Skeletal muscle cell (primary cell): ENCODE measurements at places on chromosomes 4 and X.

GRCh38 chr4:75484190-75484589, 30.0 kb downstream of the RCHY1 start:
- no peak for DNase-seq

DNA sequence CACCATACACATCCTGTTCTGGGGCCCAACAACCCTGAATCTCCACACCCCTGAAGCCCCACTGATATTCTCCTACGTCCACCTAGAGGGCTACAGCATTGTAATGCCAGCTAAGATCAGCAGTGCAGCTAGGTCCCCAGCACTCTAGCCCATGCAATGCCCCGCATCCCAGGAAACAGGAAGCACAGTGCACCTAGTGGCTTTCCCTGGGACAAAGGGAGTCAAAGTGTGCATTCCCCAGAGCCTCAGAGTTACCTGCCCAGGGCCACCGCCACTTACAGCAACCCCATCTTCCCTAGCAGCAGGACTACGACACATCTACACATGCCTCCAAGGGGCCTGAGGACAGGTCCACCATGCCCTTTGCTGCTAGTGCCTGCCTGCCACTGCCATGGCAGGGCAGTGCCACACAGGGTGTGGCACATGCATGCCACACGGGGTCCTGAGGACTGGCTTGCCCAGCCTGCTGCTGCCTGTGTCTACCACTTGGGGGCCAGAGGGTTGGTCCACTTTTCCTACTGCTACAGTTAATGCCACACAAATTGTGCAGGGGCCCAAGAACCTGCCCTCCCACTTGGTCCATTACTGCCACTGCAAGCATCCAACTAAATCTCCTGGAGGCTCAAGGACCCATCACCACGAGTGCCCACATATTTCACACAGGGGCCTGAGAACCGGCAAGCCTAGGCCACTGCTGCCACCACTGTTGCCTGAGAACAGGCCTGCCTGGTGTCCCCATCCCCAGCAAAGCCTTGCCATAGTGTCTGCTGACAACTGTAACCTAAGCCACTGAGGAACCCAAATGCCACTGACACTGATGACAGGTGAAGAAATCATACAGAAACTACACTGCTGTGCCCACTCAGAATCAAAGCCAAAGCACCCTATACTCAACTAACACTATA, 23.7 kb downstream of the TLR6 start:
- DNase-seq = no peak

DNA sequence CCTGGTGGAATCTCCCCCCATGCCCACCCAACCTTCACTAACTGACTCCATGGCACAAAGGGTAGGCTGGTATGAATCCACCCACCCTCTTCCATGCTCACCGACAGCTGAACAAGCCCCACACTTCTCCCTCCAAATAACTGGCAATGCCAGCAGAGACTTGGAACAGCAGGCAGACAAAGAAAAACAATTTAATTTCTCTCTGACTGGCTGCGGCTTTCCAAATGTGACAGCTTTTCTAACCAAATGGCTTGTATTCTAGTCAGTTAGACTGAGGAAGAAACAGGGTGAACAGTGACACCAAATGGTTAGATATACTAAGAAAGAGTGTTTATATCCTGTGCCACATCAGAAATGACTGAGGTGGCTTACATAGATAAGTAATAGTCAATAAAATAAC, 199.3 kb upstream of the ADAMTS3 start:
- no peak for DNase-seq

DNA sequence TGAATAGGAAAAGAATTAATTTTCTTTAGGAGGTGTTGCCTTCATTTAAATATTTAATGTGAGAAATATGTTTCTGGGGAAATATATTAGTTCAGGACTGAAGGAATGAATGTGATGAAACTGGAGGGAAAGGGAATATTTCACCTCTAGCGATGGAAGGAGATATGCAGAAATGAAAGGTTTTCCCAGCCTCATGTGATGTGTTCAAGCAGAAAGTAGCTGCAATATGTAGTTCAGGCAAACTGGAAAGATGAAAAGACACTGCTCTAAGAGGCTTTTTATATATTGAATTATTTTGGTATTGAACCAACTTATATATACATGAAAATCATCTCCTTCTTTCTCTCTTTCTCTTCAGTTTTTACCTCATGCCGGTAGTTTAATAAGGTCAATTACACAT, 3.4 kb downstream of the GRID2 start:
- DNase-seq = no peak

GRCh38 chr4:152586668-152587067, 50.8 kb upstream of the FBXW7 start:
- DNase-seq = no peak

- no peak for DNase-seq
These were observed 56.3 kb upstream of the LCORL start for GRCh38 chr4:18077808-18078207.

- no peak for DNase-seq
These were observed 34.4 kb downstream of the BBS12 start for GRCh38 chr4:122766950-122767349.

DNA sequence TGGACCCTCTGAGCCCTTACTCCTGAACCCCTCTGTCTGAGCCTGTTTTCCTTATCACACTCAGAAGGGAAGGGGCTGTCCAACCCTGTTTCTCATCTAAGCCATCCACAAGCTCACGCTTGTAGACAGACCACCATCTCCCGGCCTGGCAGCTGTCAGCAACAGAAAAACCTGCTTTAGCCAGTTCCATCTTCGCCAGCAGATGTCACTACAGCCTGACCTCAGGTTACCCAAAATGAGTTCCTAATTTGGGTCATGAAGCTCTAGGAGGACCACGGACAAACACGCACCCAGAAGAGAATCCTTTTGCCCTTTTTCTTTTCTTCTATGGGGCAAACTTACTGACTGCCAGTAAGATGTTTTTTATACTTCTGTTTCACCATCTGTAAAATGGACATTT, 445.4 kb downstream of the BCOR start:
- DNase-seq = no peak

GRCh38 chrX:47540754-47541538, 20.1 kb upstream of the ARAF start:
- DNase-seq = peak; percentile 74

DNA sequence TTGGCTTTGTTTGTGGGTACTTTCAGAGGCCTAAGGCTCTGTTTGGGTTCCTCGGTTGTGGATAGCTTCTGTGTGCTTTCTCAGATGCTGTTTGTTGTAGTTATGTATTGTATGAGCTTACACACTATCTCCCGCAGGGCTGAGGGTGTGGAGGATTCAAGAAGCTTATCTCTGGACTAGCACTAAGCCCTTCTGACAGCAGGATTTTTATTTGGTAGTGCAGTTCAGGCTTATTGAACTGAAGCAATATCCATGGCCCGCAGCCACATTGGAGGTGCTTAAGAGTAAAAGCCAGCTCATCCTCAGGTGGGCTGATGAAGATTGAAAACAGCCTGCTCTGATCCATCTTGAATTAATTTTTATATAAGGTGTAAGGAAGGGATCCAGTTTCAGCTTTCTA, 128.2 kb downstream of the RASGEF1B start:
- DNase-seq = no peak

GRCh38 chr4:65635051-65635821, 35.1 kb downstream of the EPHA5 start:
- no peak for DNase-seq

- peak; percentile 6 for DNase-seq
These were observed 739 bp downstream of the GAK start for GRCh38 chr4:931194-931959.

- no peak for DNase-seq
These were observed 15.8 kb upstream of the VEGFD start for GRCh38 chrX:15399962-15400391.

DNA sequence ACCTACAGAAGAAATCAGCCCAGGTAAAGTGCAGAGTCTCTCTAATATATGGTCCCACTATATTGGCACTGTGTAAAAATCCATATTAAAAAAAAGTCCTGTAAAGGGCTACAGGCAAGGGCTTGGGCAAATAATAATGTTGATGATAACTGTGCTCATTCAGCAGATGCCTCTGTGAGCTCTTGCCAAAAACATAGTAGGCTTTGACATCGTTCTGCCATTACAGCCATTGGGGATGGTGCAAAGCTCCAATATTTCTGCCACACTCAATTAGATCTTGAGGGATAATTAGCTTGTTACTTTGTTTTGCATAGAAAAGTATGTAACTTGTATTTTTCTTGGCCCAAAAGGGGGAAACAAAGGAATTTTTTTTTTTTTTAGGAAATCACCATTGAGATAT, 645.5 kb upstream of the FAM241A start:
- no peak for DNase-seq

GRCh38 chr4:95290702-95291101, 258.1 kb downstream of the UNC5C start:
- no peak for DNase-seq

DNA sequence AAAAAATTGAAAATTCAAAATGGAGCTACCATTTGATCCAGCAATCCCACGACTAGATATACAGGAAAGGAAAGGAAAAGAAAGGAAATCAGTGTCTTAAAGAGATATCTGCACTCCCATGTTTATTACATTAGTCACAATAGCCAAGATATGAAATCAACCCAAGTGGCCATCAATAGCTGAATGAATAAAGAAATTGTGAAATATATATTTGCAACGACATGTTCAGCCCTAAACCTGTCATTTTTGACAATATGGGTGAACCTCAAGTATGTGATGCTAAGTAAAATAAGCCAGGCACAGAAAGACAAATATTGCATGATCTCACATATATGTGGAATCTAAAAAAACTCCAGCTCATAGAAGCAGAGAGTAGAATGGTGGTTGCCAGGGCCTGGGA, 155.1 kb downstream of the ANXA5 start:
- DNase-seq = no peak

DNA sequence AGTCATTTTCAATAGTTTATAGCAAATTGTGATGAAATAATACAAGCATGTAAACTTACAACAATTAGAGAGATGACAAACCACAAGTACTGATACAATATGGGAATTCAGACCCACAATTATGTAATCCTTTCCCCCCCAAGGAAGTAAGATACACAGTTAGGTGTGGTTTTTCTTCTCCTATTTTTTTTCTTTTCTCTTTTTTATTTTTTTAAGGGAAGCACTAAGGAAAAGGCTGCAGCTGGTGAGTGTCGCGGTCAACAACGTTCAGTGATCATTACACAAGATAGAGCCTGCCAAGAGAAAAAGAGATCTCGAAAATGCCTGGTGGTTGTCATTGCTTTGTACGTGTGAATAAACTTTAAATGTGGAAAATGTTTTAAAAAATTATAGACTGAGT, 9.8 kb downstream of the NDNF start:
- DNase-seq = no peak

- no peak for DNase-seq
These were observed 171.9 kb downstream of the MAD2L1 start for GRCh38 chr4:119894650-119895208.

DNA sequence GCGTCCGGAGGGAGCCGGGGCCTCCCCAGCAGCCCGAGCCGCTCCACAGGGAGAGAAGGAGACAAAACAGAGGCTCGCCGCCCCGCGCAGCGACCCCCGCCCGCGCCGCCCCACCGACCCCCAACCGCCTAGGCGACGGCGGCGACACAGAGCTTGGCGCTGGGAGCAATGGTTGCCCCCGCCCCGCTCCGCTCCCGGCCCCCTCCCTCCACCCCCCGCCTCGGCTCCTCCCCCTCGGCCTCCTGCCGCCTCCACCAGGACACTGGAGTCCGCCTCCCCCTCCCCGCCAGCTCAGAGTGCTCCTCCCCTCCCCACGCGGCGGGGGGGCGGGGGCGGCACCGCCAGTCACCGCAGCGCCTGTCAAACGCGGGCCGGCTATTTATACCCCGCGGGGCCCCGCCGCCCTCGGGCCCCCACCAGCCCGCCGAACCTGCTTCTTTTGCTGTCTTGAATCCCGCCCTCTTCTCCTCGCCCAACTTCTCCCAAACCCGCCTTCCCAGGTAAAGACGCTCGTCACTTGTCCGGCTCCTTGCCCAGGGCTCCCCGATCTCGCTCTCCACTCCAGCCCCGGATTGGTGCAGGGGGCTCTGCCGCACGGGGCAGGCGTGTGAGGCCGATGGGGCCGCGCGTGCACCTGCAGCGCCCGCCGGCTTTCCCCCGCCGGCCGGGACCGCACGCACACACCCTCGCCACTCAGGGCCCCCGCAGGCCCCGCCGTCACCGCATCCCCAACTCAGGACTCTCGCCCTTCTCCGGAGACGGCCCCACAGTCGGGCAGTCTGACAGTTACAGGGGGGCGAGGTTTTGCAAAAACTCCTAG, at the start of gene ELF2:
Gene ELF2 (minus strand): TSS at position 170 of the 820 bp plus-strand sequence. CDS start 39,517 bp downstream, outside the sequence.
- DNase-seq = peak; percentile 68

DNA sequence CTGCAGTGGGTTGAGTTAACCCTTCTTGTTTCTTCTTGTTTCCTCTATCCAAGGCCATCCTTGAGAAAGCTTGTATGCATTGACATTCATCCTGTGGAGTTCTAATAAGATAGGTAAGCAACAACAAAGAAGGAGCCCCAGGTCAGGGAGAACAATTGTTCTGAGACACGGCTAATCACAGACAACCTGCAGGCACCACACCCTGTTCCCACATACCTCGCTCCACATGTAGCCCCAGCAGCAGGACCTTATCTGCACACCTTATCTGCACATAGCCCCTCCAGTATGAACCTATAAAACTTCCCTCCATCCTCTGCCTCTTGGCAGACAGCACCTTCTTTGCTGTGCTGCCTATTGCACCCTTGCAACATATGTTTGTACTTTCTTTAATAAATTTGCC, 129.1 kb downstream of the MSL3 start:
- DNase-seq = no peak

DNA sequence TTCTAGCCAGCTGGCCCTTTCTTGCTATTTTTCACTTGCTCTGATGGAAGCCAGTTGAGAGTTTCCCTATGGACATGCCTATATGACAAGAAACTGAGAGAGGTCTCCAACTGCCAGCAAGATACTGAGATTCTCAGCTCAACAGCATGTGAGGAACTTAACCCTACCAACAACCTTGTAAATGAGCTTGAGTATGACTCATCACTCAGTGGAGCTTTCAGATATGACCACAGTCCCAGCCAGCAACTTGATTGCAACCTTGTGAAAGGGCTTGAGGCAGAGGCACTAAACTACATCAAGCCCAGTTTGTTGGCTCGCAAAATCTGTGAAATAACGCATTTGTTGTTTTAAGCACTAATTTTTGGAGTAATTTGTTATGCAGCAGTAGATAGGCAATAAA, 175.8 kb downstream of the COMMD8 start:
- DNase-seq = peak; percentile 41
